ENCODE measurements at places on chromosomes 12 and 14. TPM values are rescaled to one million over a fixed set of nuclear protein-coding genes. Genes with fewer than 3 reads are reported as not detected.

DNA sequence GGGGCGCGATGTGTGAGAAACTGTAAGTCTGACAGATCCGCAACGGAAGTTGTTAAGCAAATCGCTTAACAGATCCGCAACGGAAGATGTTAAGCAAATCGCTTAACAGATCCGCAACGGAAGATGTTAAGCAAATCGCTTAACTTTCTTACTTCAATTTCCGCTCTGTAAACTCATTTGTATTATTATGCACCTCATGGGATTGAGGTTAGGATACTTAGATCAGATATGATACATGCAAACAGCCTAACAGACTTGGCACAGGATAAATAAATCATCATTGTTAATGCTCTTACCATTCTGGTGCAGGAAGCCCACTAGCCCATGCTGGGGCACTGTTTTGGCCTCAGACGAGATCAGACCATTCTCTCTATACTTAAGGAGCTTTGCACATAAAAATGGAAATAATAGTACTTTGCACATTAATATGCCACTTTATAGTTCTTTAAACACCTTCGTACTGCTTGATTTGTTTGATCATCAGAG is 399 bp downstream of the NCAPD2 start:
- peak overlapping the region; percentile 94 for H3K4me3 ChIP-seq
- H3K27ac ChIP-seq = peak overlapping the region; percentile 80
- DNase-seq = no peak
- peaks cover 50% of the 10 kb centered on the region for H3K36me3 ChIP-seq
- peaks cover 5% of the 10 kb centered on the region for H3K4me1 ChIP-seq

- H3K27ac ChIP-seq = no peak overlapping the region
- no peaks in the 10 kb centered on the region for H3K36me3 ChIP-seq
- DNase-seq = peak; percentile 73
- no peak overlapping the region for H3K4me3 ChIP-seq
- no peaks in the 10 kb centered on the region for H3K4me1 ChIP-seq
Measured at GRCh38 chr14:93538413-93538812, 107.7 kb downstream of the UNC79 start.

Gene CLEC9A
- not detected for total RNA-seq

Gene GNB3
- total RNA-seq = 14.3 TPM

Gene FAM186B
- 0.57 TPM for total RNA-seq

GRCh38 chr14:95107711-95108110 is 49.6 kb downstream of the DICER1 start:
- H3K27ac ChIP-seq = no peak overlapping the region
- H3K4me1 ChIP-seq = peaks cover 4% of the 10 kb centered on the region
- peaks cover 95% of the 10 kb centered on the region for H3K36me3 ChIP-seq

Gene FOXA1
- 41.2 TPM for total RNA-seq

GRCh38 chr14:105472486-105472991 is 2.1 kb upstream of the CRIP2 start:
- no peaks in the 10 kb centered on the region for H3K4me1 ChIP-seq
- peaks cover 29% of the 10 kb centered on the region for H3K27me3 ChIP-seq
- H3K36me3 ChIP-seq = peaks cover 9% of the 10 kb centered on the region
- DNase-seq = no peak
- H3K27ac ChIP-seq = no peak overlapping the region

Gene GUCY2C
- total RNA-seq = 2.4 TPM

DNA sequence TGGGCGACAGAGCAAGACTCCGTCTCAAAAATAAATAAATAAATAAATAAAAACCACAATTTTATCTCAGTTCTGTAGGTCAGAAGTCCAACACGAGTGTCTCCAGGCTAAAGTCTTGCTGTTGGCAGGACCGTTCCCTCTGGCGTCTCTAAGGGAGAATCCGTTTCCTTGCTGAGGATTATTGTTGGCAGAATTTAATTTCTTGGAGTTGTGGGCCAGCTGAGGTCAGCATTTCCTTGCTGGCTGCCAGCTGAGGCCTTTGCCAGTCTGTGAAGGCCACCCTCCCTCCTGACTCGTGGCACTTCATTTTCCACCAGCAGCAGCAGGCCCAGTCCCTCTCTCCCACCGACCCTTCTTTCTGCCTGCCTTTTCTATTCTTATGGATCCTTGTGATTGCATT is 17.2 kb downstream of the PSMC1 start:
- no peak overlapping the region for H3K27ac ChIP-seq
- DNase-seq = no peak
- no peaks in the 10 kb centered on the region for H3K4me1 ChIP-seq

Gene IGFBP6
- total RNA-seq = 21.7 TPM

DNA sequence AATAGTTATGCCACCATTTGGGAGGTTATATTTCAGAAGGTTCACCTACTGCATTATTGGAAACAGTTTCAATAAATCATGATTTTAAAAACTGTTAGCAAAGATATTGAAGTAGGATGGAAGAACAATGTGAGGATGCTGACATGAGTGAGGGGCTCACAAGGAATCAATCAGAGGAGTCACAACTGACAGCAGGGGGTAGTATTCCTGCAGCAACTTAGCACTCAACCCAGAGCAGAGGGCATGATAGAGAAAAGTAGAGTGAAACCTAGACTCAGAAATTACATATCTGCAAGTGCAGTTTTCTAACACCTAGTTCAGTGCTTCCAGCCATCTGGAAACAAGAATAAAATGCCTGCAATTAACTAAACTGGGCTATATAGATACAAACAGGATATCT is 772.5 kb upstream of the USP15 start:
- DNase-seq = peak; percentile 44
- H3K4me1 ChIP-seq = no peaks in the 10 kb centered on the region
- no peak overlapping the region for H3K27ac ChIP-seq
- H3K4me3 ChIP-seq = no peak overlapping the region
- no peaks in the 10 kb centered on the region for H3K36me3 ChIP-seq

- no peak overlapping the region for H3K4me3 ChIP-seq
- H3K4me1 ChIP-seq = no peaks in the 10 kb centered on the region
- peaks cover 8% of the 10 kb centered on the region for H3K27me3 ChIP-seq
Measured at GRCh38 chr14:52059649-52060048, 9.2 kb downstream of the NID2 start.

DNA sequence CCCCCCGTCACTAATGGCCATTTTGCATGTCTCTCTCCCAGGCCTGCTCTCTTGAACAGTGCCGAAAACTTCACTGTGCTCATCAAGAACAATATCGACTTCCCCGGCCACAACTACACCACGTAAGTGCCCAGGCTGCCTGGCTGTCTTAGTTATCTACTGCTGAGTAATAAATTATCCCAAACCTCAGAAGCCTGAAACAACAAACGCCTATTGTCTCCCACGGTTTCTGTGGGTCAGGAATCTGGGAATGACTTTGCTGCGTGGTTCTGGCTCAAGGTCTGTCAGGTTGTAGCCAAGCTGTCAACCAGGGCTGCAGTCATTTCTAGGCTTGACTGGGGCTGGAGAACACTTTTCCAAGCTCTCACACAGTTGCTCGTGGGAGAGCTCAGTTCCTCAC is 32.6 kb downstream of the P2RX7 start:
- no peaks in the 10 kb centered on the region for H3K36me3 ChIP-seq
- H3K27me3 ChIP-seq = peaks cover 92% of the 10 kb centered on the region
- DNase-seq = no peak
- H3K4me3 ChIP-seq = no peak overlapping the region

GRCh38 chr12:29283969-29284700 is 96.8 kb downstream of the ERGIC2 start:
- no peaks in the 10 kb centered on the region for H3K36me3 ChIP-seq
- DNase-seq = no peak
- H3K4me1 ChIP-seq = peaks cover 2% of the 10 kb centered on the region
- no peak overlapping the region for H3K27ac ChIP-seq
- H3K4me3 ChIP-seq = no peak overlapping the region

Gene SALL2
- total RNA-seq = 120 TPM

DNA sequence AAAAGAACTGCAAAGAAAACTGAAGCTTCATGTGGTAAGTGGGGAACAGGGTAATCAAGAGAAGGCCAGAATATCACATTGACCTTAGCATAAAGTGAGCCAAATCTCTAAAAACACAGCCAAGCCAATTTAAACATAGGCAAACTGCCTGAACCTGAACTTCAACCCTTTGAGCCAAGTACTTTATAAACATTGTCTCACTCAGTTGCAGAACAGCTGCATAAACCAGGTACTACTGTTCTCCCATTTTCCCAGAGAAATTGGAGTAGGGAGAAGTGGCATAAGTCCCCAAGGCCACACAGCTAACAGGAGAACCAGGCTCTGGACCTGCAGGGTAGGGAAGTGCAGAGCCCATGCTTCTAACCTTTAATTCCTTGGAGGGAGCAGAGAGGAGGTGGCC is 30.4 kb upstream of the FKBP4 start:
- no peaks in the 10 kb centered on the region for H3K36me3 ChIP-seq
- no peak overlapping the region for H3K4me3 ChIP-seq
- H3K27me3 ChIP-seq = peaks cover 10% of the 10 kb centered on the region
- H3K27ac ChIP-seq = no peak overlapping the region

GRCh38 chr12:57227315-57228115 is 2.0 kb upstream of the SHMT2 start:
- H3K27me3 ChIP-seq = peaks cover 55% of the 10 kb centered on the region
- H3K4me1 ChIP-seq = peaks cover 10% of the 10 kb centered on the region
- H3K27ac ChIP-seq = no peak overlapping the region
- H3K36me3 ChIP-seq = peaks cover 18% of the 10 kb centered on the region
- no peak for DNase-seq
- H3K4me3 ChIP-seq = peak overlapping the region; percentile 64

- no peaks in the 10 kb centered on the region for H3K27me3 ChIP-seq
- H3K36me3 ChIP-seq = peaks cover 28% of the 10 kb centered on the region
- H3K27ac ChIP-seq = no peak overlapping the region
- no peak overlapping the region for H3K4me3 ChIP-seq
- no peak for DNase-seq
Measured at GRCh38 chr12:55906056-55906455, 21.6 kb downstream of the PYM1 start.

Gene NGB
- total RNA-seq = not detected

Gene SCYL2
- total RNA-seq = 38.3 TPM

DNA sequence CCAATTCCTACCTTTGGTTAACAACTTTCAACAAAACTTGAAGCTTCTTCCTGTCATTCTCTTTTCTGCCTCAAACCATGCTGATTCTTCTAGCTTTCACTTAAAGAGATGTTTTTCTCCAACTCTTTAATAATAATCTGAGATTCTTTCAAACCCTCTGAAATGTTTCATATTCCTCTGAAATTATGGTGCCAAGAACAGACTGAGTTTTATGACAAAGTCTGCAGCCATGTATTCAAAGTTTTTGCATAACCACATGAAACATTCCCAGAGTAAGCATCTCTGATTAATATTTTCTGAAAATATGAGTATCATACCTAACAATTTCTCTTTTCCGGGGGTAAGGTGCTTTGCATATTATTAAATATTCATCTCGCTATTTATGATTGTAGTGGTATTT is 59.1 kb upstream of the DCN start:
- no peak for DNase-seq
- H3K27ac ChIP-seq = no peak overlapping the region
- H3K4me3 ChIP-seq = no peak overlapping the region
- H3K36me3 ChIP-seq = no peaks in the 10 kb centered on the region
- no peaks in the 10 kb centered on the region for H3K4me1 ChIP-seq

Gene OR4E2
- total RNA-seq = not detected

- no peak for DNase-seq
- no peaks in the 10 kb centered on the region for H3K4me1 ChIP-seq
- no peaks in the 10 kb centered on the region for H3K36me3 ChIP-seq
Measured at GRCh38 chr12:75177997-75178396, 31.6 kb downstream of the KCNC2 start.

- no peak overlapping the region for H3K4me3 ChIP-seq
- H3K27me3 ChIP-seq = no peaks in the 10 kb centered on the region
- no peaks in the 10 kb centered on the region for H3K36me3 ChIP-seq
- no peaks in the 10 kb centered on the region for H3K4me1 ChIP-seq
Measured at GRCh38 chr12:75097003-75097402, 112.6 kb downstream of the KCNC2 start.

- H3K27ac ChIP-seq = peak overlapping the region; percentile 51
- DNase-seq = no peak
- no peaks in the 10 kb centered on the region for H3K36me3 ChIP-seq
- H3K4me1 ChIP-seq = no peaks in the 10 kb centered on the region
Measured at GRCh38 chr14:78610994-78611393, 440.8 kb downstream of the NRXN3 start.

GRCh38 chr12:2273751-2274150 is 221.0 kb downstream of the CACNA1C start:
- no peaks in the 10 kb centered on the region for H3K4me1 ChIP-seq
- no peaks in the 10 kb centered on the region for H3K36me3 ChIP-seq
- H3K27me3 ChIP-seq = no peaks in the 10 kb centered on the region
- no peak overlapping the region for H3K4me3 ChIP-seq
- DNase-seq = peak; percentile 38

DNA sequence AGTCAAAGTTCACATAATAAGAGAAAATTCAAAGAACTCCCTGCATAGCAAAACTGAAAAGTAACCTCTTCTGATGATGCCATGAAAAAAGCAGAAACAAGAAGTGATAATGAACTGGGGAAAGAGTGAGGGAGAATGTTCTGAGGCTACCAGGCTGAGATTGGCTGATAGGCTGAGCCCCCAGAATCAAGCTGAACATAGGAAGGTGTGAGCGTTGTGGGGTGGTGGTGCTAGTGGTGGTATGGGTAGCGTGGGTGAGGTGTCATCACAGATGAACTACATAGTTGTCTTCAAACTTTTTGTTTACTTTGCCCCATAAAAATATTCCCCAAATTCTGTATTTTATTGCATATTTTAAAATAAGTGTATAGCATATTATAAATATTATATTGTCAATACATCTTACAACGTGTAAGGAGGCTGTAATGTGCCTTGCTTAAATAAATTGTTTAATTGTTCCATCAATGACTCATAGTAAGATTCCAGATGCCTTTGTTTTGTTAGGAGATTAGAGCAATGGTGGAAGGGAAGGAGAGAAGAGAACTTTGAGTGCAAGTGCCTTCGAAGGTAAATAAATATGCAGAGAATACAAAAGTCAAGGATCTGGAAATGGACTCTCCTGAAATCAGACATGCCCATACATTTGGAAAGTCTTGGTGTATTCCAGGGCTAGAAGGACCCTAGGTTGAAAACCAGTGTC is 15.8 kb upstream of the CFAP54 start:
- no peak for DNase-seq
- no peak overlapping the region for H3K4me3 ChIP-seq
- H3K4me1 ChIP-seq = no peaks in the 10 kb centered on the region
- H3K36me3 ChIP-seq = no peaks in the 10 kb centered on the region
- no peak overlapping the region for H3K27ac ChIP-seq

- H3K4me3 ChIP-seq = no peak overlapping the region
- no peaks in the 10 kb centered on the region for H3K27me3 ChIP-seq
- DNase-seq = no peak
- H3K36me3 ChIP-seq = no peaks in the 10 kb centered on the region
- no peaks in the 10 kb centered on the region for H3K4me1 ChIP-seq
Measured at GRCh38 chr12:98612696-98613334, 19.3 kb downstream of the SLC25A3 start.

- H3K4me3 ChIP-seq = no peak overlapping the region
- no peak overlapping the region for H3K27ac ChIP-seq
- peaks cover 13% of the 10 kb centered on the region for H3K4me1 ChIP-seq
- no peaks in the 10 kb centered on the region for H3K36me3 ChIP-seq
- H3K27me3 ChIP-seq = peaks cover 21% of the 10 kb centered on the region
- peak; percentile 66 for DNase-seq
Measured at GRCh38 chr12:56683-57346, 9.8 kb upstream of the IQSEC3 start.

- no peaks in the 10 kb centered on the region for H3K36me3 ChIP-seq
- no peaks in the 10 kb centered on the region for H3K4me1 ChIP-seq
- no peak overlapping the region for H3K27ac ChIP-seq
- H3K27me3 ChIP-seq = no peaks in the 10 kb centered on the region
Measured at GRCh38 chr12:50525422-50525821, 20.6 kb downstream of the DIP2B start.

GRCh38 chr14:35220920-35221319 is 71.3 kb upstream of the PSMA6 start:
- no peaks in the 10 kb centered on the region for H3K27me3 ChIP-seq
- DNase-seq = no peak
- no peak overlapping the region for H3K27ac ChIP-seq
- H3K4me1 ChIP-seq = no peaks in the 10 kb centered on the region
- H3K4me3 ChIP-seq = no peak overlapping the region

Data from endodermal cell (in vitro differentiated cells).